ENCODE measurements at places on chromosomes 6 and 20.

DNA sequence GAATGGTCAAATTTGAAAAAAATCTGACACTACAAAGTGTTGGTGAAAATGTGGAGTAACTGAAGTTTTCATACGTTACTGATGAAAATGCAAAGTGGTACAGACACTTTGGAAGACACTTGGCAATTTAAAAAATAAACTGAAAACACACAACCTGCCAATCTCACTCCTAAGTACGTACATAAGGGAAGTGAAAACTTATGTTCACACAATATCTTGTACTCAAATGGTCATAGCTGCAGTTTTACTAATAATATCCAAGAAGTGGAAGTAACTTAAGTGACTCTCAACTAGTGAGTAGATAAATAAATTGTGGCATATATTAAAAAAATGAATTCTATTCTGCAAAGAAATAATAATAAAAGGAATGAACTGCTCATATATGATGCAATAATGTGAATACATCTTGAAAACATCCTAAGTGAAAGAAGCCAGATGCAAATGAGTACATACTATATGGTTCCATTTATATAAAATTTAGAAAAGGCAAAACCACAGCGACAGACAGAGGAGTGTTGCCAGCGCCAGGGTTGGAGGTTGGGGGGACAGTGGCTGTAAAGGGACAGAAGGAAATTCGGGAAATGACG is 198.2 kb downstream of the ERMARD start:
- no peak for DNase-seq

- DNase-seq: no peak
Measured at GRCh38 chr20:1171461-1172093, 13.2 kb downstream of the TMEM74B start.

- DNase-seq: no peak
Measured at GRCh38 chr20:54665812-54666211, 190.4 kb downstream of the DOK5 start.

- DNase-seq: no peak
Measured at GRCh38 chr6:55713436-55713835, 134.4 kb upstream of the HMGCLL1 start.

GRCh38 chr6:88048578-88048977 is 937 bp downstream of the SPACA1 start:
- DNase-seq: no peak

DNA sequence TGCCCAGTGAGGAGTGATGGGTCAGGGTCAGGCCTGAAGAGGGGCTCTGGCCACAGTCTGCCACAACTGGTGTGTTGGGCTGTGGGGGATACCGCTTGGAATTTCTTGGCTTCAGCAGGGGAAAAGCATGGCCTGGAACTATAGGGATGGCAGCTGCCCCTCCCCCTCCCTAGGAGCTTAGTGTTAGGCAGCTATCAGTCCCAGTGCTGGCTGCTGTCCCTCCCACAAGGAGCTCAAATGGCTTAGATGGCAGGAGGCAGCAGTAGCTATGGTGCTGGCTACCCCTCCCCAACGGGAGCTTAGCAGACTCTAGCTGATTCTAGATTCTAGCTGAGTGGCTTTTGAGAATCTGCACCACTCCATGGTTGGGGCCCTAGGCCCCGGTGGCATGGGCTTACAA is 414.5 kb upstream of the HSF2 start:
- DNase-seq: no peak

DNA sequence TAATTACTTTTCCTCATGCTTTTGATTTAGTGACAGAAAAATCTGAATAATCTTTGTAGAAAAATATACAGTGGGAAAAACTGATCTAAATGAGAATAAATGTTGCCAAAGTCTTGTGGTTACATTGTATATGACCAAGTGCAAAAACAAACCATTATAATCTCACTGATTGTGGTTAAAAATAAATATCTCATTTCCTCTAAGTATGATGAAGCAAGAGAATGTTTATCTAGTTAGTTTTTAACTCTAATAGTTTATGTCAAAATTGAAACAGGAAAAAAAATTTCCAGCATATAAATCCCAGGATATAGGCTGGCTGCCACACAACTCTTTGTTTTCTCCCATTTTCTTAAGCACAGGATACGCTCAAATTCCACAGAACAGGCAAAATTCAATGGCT is 392.7 kb upstream of the ID4 start:
- no peak for DNase-seq

GRCh38 chr6:165872811-165873210 is 209.8 kb upstream of the PDE10A start:
- no peak for DNase-seq

DNA sequence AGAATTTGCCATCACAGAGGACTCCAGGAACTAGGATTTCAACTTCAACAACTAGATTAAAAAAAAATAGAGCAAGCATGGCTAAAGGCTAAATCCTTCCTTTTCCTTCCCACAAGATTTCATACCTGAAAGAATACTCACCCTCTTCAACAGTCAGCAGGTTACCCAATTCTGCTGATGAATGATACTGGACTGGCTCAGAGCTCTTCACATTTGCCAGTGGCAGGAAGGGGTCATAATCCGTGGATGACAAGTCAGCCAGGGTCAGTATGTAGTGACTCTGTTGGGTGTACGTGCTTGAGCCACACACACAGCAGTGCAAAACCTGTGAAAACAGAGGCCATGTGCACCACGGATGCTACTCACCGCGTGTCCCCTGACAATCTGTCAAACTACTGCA is 152.9 kb downstream of the INSM1 start:
- no peak for DNase-seq

- no peak for DNase-seq
Measured at GRCh38 chr6:21935561-21936028, 342.0 kb downstream of the SOX4 start.

DNA sequence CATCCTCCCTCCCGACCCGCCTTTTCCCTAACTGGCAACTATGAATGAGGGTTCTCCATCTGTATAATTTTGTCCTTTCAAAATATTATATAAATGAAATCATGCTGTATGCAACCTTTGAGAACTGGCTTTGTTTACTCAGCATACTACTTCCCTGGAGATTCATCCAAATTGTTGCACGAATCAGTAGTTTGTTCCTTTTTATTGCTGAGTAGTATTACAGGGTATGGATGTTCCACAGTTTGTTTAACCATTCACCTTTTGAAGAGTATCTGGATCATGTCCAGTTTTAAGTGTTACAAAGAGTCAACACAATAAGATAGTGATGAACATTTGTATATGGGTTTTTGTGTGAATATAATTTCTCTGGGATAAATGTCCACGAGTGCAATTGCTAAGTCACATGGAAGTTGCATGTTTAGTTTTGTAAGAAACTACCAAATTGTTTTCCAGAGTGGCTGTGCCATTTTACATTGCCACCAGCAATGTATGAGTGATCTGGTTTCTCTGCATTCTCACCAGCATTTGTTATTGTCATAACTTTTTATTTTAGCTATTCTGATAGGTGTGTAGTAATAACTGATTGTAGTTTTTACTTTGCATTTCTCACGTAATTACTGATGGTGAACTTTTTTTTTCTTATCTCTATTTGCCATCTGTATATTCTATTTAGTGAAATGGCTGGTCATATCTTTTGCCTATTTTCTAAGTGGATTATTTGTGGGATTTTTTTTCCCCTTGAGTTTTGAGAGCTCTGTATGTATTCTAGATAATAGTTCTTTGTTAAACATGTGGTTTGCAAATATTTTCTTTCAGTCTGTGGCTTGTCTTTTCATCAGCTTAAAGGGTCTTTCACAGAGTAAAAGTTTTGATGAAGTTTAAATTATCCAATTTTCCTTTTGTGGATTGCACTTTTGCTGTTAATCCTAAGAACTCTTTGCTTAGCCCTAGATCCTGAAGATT is 14.4 kb upstream of the RNF24 start:
- DNase-seq: no peak

DNA sequence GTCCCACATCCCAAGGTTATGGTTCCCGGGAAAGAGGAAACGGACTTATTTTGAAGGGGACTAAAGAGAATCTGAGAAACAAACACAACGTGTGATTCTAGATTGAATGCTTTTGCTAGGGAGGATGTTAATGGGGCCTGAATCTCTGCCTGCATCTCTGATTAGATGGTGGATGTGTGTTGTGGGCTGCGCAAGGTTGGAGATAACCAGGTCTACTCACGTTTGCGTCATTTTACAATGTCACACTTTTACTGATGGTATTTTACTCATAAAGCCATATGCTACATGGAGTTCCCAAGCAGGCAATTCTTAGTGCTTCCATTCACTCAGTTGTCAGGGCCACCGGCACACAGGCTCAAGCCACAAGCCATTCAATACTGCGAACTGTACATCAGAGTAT is 23.2 kb upstream of the CCR6 start:
- DNase-seq: no peak

DNA sequence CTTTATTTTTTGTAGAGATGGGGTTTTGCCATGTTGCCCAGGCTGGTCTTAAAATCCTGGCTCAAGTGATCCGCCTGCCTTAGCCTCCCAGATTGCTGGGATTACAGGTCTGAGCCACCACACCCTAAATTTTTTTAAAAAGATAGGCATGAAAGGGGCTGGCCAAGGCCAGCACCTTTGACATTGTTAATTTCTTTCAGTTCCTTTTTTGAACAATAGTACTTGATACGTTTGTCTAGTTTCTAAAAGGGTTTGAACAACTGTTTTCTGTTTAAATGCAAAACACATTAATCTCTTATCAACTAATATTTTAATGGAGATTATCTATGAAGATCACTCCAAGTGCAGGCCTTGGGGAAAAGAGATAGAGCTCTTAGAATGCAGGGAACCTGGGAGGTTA is 37.6 kb upstream of the PTPRK start:
- no peak for DNase-seq

- no peak for DNase-seq
Measured at GRCh38 chr20:33488201-33488600, 1.7 kb upstream of the CBFA2T2 start.

- DNase-seq: peak; percentile 32
Measured at GRCh38 chr6:87155842-87156815, 764 bp downstream of the ZNF292 start.

GRCh38 chr20:34362502-34363061 is 491 bp upstream of the ITCH start:
- DNase-seq: no peak

DNA sequence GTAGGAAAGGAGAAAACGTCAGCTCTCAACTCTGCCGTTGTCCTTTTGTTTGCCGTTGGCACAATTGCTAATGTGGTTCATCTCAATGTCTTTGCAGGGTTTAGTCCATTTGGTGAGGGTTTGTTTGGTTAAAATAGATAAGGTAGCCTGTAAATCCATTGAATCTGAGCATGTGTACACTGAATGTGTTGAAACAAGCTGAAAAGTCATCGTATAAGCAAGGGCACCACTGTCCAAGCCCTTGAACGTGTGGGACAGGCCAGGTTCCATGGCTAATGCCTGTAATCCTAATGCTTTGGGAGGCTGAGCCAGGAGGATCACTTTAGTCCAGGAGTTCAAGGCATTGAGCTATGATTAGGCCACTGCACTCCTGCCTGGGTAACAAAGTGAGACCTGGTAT is 224.7 kb upstream of the PLCB4 start:
- DNase-seq: no peak

DNA sequence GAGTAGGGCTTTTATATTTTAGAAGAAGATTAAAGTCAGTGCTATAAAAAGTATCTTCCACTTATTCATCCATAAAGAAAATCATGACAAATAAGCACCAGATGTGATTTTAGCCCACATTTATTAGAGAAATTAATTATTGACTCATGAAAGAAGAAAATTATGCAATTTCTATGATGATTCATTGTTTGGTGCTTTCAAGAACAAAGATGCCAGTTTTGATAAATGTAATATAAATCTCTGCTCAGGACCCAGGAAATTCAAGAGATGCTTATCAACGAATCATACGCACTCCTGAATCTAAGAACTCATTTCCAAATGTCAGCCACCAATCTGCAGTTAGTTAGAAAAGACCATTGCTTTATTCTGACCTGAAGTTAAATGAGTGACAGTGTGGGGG is 211.4 kb downstream of the ARHGAP18 start:
- DNase-seq: no peak

DNA sequence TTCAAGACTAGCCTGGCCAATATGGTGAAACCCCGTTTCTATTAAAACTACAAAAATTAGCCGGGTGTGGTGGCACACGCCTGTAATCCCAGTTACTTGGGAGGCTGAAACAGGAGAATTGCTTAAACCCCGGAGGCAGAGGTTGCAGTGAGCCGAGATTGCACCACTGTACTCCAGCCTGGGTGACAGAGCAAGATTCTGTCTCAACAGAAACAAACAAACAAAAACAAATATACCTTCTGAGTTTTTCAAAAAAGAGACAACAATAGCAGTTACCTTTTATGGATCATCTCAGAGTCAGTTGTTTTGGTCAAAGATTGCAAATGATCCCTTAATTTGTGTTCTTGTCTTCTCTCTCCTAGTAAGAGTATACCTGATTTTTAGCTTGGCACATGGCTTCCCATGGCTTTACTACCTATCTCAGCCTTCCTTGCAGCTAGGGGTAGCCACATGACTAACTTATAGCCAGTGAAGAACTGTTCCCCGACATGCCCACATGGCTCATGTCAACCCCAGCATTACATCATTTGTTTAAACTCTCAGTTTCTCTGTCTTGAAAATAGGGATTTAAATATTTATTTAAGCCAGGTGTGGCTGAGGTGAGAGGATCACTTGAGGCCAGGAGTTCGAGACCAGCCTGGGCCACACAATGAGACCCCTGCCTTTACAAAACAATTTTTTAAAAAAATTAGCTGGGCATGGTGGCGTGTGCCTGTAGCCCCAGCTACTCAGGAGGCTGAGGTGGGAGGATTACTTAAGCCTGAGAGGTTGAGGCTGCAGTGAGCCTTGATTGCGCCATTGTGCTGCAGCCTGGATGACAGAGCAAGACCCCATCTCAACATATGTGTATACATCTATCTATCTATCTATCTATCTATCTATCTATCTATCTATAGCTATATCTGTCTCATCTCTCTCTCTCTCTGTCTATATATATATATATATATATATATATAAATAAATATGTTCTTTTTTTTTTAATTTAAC is 25.0 kb upstream of the SLC9A8 start:
- DNase-seq: no peak

DNA sequence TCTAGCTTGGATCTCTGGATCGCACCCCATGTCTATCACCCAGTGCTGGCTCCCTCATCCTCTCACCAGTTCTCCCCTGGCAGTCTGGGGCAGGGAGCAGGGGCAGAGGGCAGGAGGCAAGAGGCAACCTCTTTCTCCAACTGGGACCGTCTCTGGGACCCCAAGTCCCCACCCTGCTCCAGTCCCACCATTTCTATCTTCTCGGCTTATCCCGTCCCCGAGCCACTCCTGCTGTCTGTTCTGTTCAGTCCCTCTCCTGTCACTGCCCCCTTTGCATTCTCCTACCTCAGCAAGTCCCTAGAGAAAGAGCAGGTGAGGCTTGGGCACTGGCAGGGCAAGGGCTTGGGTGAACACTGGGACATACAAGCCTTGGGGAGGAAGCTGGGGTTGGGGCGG is 625 bp upstream of the TNXB start:
- DNase-seq: no peak

- no peak for DNase-seq
Measured at GRCh38 chr20:36728986-36729385, 16.9 kb downstream of the NDRG3 start.

DNA sequence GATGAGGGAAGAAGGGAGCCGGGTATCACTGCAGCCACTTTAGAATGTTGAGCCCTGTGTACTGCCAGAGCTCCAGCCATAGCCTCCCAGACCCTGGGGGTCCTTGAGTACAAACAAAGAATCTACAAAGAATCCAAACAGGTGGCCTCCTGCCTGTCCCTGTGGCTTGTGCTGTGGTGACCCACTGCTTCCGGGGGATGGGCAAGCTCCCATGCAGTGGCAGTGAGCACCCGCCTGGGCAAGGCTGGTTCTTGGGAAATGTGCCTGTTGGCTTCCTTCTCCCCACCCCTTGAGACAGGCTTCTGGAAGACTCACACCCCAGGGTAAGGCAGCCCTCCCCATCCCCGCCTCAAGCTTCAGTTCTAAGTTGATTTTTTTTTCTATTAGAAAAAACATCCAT is 13.9 kb downstream of the SIRPA start:
- no peak for DNase-seq
